ENCODE measurements at places on chromosomes 11 and 22.

DNA sequence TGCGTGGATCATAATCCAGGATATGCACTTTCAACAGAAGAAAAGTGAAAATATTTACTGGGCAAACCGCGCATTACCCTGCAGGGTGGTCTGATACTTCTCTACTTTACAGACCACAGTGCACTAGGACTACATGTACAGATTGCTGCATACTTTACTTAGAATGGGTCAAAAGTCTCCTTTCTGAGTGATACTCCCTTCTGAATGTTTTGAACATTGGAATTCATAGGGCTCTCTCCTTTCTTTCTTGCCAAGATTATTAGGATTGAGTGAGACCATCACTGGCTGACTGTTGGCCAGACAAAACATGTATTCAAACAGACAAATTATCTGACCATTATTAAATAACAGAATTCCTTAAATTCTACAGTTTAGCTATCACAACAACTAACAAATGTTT lies 6.6 kb upstream of the FIBIN start:
- DNase-seq, result no peak

DNA sequence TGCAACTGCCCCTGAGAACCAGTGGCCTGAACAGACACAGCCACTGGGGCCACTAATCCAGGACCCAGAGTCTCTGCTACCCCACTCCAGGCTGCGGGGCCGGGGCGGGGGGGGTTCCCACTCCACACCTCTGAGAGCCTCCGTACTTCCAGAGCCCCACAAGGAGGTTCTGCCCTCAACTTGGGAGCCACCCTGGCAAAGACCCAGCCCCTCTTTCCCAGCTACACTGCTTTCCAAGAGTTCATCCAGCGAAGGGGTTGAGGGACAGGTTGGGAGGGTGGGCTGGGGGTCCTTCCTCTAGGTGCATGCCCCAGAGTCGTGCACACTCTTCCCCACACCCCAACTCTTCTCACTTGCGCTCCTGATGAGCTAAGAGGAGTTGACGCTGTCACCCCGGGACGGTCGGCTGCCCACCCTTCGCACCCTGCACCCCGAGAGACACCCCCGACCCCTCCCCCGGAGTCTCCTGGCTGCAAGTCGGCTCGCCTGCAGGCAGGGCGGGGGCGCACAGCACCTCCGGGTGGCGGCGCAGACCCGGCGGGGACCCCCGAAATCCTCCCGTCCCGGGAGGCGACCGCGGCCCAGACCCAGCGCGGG lies 531 bp downstream of the RAB3IL1 start:
- no peak for DNase-seq

DNA sequence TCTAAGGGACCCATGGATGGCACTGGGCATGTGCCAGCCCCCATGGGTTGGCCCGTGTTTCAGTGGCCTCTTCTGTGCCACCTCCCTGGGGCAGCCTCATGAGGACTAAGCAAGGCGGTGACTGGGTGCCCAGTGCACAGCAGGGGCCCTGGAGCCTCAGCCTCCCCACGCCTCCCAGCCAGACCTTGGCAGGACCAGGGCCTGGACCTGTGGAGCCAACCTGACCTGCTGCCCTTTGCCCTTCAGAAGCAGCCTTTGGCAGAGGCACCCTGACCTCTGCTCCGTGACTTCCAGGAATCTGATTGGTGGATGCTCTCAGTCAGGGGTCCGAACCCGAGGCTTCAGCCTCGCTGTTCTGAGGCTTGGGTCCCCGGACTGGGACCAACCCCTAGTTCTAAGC lies 24.8 kb upstream of the TAB1 start:
- no peak for DNase-seq

DNA sequence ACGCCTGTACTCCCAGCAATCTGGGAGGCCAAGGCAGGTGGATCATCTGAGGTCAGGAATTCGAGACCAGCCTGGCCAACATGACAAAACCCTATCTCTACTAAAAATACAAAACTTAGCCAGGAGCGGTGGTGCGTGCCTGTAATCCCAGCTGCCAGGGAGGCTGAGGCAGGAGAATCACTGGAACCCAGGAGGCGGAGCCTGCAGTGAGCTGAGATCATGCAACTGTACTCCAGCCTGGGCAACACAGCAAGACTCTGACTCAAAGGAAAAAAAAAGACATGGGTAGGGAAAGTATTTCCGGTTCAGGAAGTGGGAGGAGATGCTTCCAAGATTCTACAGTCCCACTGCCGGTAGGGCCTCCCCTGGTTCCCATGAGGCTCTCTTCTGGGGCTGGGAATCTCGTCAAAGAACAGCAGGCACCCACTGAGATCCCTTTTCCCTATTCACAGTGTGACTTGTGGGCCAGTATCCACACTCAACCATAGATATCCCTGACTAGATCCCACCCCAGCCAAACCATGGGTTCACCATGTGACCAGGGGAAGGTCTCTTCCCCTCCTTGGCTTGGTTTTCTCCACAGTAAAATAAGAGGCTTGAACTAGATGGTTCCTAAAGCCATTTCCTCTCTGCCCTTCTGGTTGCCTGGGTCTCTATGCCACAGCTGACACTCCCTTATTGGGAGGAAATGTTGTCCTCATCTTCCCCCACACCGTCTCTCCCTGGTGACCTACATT lies 443.3 kb downstream of the BUD13 start:
- no peak for DNase-seq

DNA sequence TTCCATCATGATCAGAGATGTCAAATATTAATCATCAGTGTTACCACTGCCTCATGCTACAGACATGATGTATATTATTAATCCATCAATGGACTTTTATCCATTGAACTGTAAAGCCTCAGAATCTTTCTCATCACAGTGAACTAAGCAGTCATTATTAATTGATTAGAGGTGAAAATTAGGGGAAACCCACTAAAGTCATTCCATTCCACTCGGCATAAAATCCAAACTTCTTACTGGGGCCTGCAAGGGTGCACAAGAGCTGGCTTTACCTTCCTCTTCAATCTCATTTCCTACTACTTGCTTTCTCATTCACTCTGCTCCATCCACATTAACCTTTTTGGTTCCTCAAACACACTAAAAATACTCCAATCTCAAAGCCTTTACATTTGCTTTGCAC lies 7.9 kb upstream of the CD44 start:
- no peak for DNase-seq

GRCh38 chr11:61682093-61682732 lies 2.0 kb downstream of the DAGLA start:
- DNase-seq, result no peak

GRCh38 chr11:12114193-12115033 lies 4.0 kb downstream of the MICAL2 start:
- no peak for DNase-seq

DNA sequence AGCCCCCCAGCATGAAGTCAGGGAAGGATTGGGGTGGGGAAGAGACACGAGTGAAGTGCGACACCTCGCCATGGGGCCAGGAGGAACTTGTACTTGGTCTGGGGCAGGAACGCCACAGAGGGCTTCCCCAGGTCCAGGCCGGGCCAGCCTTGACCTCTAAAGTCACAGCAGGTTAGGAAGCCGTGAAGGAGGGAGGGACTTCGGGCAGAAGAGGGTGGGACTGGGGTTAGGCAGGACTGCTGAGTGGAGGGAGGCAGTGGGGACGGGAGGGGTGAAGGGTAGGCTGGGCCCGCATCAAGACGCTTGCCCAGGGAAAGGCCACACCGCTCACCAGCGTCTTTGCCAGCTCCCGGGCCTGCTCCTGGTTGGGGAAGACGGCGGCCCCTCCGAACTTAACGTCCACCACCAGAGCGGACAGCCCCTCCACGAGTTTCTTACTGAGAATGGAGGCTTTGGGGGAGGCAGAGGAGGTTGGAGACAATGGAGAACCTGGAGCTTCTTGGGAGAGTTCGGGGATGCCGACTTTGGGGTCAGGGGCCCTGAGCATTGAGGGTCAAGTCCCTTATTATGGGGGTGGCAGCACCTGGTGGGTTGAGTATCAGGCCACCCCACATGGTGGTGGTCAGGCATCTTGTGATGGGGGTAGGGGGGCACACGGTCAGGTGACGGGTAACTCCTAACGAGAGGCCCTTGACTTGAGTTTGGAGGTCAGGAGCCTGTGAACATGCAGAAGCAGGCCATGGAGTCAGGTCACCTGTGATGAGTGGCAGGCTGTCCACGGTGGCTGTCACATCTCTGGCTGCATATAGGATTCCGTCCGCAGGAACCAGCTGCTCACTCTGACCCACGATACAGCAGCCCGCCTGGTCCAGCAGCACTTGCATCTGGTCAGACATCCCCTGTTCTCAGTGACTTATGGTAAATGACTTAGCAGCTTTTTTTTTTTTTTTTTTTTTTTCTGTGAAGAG lies 1.7 kb upstream of the SCO2 start:
- no peak for DNase-seq

DNA sequence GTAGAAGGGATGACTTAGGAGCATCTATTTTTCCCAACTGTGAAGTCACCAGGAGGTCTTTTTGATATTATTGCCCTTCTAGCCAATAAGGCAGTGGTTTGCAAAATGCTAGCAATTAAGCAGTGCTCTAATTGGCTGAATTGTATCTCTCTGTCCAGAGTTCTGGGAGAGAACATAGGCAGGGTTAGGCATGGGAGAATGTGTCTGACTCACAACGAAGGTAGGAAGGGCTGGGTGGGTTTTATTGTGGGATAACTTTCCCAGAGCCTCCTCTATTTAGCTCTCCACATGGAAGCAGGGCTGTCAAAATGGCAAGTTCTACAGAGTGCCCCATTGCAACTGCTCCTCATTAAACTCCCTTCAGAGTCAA lies 415.9 kb upstream of the CADM1 start:
- DNase-seq, result no peak

DNA sequence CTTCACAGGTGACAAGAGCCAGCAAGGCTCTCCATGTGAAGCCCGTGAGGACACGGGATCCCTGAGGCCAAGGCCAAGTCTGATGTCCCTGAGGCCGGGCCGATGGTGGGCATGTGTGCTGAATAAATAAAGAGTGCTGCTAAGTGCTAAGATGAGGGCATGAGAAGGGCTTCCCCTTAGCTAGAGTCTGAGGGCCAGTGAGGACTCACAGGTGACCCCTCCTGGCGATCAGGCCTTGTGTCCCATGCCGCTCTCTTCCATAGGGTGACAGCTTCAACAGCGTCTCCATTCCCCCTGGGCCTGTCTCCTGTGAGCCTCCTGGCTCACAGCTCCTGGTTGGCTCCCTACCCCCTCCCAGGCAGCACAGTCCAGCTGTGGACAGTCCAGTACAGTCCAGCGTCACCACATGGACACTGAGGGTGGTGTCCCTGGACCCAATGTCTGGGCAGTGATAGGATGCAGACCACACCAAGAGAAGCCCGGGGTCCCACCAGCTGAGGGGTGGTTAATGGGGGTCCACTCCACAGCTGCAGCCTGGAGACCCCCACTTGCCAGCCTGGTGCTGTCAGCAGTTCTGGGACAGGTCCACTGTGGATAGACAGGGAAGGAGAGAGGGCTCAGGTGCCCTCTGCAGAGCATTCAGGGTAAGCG lies 1033.2 kb downstream of the TBC1D22A start:
- DNase-seq, result no peak

DNA sequence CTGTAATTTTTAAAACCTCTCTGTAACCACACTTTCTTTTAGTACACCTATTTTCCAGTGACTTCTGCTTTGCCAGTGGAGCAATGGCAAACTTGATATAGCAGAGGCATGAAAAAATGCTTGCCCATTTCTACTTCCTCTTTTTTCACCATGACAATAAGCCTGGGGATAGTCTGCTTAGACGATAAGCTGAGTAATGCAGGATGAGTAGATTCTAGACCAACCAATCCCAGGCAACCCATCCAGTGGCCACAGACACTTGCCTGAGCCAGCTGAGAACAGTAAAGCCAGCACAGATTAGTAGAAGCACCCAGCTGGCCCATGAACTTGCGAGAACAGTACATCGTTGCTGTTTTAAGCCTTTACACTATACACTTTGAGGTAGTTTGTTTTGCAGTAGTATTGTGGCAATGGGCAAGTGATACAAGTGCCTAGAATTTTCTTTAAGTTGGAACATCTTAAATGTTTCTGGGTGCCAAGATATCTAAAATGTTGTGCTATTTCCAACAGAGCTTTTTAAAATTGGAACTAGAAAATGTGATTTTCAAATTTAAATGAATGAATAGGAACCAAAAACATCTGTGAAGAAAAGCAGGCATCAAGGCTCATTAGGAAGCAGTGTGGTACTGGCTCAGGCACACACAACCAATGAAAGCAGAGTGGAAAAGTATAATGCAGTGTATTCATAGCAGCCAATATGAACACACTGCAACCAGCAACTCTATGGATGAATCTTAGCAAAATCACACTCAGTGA lies 37.7 kb downstream of the DDI1 start:
- no peak for DNase-seq

- DNase-seq, result no peak
Measured at GRCh38 chr22:44664149-44664548, 37.9 kb upstream of the PRR5 start.

GRCh38 chr11:78926633-78927338 lies 352.1 kb upstream of the NARS2 start:
- no peak for DNase-seq

DNA sequence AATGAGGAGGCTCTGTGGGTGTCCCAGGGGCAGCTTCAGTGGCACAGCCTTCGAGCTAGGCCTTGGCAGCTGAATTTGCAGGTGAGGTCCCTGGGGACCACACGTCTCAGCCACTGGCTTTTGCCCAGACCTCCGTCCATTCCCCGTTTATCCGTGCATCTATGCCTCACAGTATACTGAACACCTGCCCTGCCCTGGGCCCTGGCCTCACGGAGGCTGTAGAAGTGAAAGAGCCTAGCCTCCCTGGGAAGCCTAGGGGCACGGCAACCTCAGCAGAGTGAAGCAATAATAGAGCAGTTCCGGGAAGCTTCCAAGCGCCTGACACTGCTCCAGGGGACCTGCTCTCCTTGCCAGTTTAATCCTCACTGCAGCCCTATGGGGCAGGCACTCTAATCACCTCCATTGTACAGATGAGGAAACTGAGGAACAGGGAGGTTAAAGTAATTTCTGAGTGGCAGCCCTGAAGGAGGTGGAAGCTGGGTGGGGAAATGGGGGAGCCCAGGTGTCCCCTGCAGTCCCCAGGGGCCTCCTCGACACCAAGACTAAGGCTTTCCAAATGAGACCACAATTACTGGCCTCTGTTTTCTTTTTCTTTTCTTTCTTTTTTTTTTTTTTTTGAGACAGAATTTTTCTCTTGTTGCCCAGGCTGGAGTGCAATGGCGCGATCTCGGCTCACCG lies 2.7 kb upstream of the NFAM1 start:
- DNase-seq, result no peak

- no peak for DNase-seq
Measured at GRCh38 chr22:30046716-30047363, 33.4 kb upstream of the HORMAD2 start.

DNA sequence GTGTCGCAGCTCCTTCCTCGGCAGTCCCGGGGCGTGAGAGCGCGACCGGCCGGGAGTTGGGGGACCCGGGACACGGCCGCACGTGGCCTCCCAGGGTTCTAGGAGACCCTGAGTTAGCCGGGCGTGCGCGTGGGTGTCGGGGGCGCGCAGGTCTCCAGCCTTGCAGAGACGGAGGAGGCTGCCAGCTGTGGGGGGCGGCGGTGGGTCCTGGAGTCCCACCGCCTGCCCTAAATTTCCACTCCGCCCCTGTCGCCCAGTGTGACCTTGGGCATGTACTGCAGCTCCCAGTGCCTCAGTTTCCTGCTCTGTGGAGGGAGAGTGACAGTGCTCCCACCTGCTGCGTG lies 18.8 kb downstream of the RRP7A start:
- no peak for DNase-seq

All from mesothelial cell of epicardium (in vitro differentiated cells).